Activated CD4-positive, alpha-beta memory T cell treated with anti-CD3 and anti-CD28 coated beads for 36 hours (primary cell): ENCODE measurements at places on chromosomes 5 and 9. TPM values are rescaled to one million over a fixed set of nuclear protein-coding genes. Genes with fewer than 3 reads are reported as not detected.

MLANA gene
- not detected for total RNA-seq

HTR1A gene
- total RNA-seq, result not detected

FST gene
- total RNA-seq, result 0.36 TPM

- H3K27ac ChIP-seq, result no peak overlapping the region
- H3K4me3 ChIP-seq, result no peak overlapping the region
- no peaks in the 10 kb centered on the region for H3K4me1 ChIP-seq
- no peak for DNase-seq
Observed at GRCh38 chr9:1120500-1121165, 70.5 kb downstream of the DMRT2 start.

GRCh38 chr9:33068991-33069390 is 7.5 kb downstream of the SMU1 start:
- peaks cover 46% of the 10 kb centered on the region for H3K36me3 ChIP-seq
- H3K27me3 ChIP-seq, result no peaks in the 10 kb centered on the region
- DNase-seq, result no peak
- no peak overlapping the region for H3K27ac ChIP-seq
- H3K4me1 ChIP-seq, result peaks cover 30% of the 10 kb centered on the region
